ELR (cell line): ENCODE measurements at places on chromosomes 3 and 15.

GRCh38 chr3:14771593-14772497, 46.9 kb upstream of the FGD5 start:
- DNase-seq, result no peak

DNA sequence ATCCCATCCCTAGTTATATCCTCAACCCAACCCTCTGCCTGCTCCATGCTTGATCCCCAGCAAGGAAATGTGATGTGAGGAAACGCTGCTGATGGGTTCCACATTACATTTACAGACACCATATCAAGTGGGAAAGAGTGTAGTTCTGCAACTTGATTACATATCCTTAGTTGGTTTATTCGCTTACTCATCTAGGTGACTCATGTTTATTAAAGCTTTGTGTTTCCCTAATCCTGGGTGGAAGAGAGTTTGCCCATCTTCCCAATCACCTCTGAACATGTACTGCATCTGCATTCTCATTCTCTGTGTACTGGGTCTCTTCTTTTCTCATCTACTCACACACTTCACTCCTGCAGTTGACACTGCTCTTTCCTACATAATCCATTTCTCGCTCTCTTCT, 91.7 kb upstream of the PDZRN3 start:
- DNase-seq, result peak; percentile 50

GRCh38 chr3:51304230-51304629, 80.9 kb upstream of the MANF start:
- no peak for DNase-seq

GRCh38 chr3:61807865-61808276, 246.5 kb downstream of the PTPRG start:
- DNase-seq, result no peak

- DNase-seq, result peak; percentile 15
Measured at GRCh38 chr3:190718097-190718496, 144.4 kb downstream of the GMNC start.

- no peak for DNase-seq
Measured at GRCh38 chr3:181050738-181051137, 61.2 kb upstream of the DNAJC19 start.

DNA sequence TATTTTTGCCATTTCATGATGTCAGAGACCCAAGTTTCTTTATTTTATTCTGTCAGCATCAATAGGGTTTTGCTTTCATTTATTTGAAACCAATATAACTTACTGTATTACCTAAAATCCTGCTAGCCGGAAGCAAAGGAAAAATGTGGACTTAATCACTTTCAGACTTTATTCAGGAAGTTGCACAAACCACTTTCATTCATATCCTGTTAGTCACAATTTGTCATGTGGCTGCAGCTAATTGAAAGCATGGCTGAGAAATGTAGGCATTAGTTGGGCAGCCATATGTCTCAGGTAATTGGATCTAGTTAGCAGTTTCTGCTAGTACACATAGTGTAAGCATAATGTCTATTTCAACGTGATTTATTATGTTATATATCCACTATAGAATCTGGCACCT, 462.3 kb upstream of the SGO1 start:
- DNase-seq, result peak; percentile 89

- no peak for DNase-seq
Measured at GRCh38 chr3:39473452-39474125, 6.1 kb downstream of the MOBP start.

GRCh38 chr3:42660131-42660715, 6.7 kb downstream of the ZBTB47 start:
- DNase-seq, result peak; percentile 13

DNA sequence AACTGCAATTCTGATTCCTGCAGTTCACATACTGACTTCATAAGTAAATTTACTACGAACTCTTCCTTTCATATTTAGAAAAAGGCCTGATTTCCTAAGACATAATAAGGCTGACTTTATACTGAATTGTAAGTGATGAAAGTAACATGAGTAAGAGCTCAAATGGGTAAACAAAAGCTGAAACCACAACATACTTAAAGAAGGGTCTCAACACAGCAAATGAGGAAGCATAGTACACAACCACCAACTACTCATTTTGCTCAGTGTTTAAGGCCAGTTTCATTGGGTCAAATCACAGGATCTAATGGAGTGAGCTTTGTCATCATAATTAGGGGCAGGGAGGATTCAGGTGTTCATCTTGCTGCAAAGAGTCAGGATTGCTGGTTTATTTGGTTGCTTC, 81.4 kb downstream of the SETD2 start:
- DNase-seq, result peak; percentile 80

DNA sequence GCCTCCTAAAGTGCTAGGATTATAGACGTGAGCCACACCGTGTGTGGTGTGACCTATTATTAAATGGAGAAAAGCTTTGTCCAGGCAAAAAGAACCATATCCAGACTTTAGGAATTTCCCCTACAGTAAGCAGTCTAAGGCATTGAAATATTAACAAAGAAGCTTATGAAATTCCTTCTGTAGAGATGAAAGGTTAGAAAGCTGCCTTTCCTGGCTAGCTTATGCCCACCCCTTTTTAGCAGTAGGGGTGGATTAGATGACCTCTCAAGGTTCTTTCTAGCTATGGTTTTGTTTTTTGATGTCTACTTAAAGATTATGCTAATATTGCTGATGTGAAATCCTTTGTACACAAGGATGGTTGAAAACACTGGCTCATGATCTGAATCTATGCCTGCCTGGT, 13.9 kb downstream of the OXSM start:
- DNase-seq, result no peak
